ENCODE measurements at places on chromosomes 12 and 14. TPM values are rescaled to one million over a fixed set of nuclear protein-coding genes. Genes with fewer than 3 reads are reported as not detected.

DNA sequence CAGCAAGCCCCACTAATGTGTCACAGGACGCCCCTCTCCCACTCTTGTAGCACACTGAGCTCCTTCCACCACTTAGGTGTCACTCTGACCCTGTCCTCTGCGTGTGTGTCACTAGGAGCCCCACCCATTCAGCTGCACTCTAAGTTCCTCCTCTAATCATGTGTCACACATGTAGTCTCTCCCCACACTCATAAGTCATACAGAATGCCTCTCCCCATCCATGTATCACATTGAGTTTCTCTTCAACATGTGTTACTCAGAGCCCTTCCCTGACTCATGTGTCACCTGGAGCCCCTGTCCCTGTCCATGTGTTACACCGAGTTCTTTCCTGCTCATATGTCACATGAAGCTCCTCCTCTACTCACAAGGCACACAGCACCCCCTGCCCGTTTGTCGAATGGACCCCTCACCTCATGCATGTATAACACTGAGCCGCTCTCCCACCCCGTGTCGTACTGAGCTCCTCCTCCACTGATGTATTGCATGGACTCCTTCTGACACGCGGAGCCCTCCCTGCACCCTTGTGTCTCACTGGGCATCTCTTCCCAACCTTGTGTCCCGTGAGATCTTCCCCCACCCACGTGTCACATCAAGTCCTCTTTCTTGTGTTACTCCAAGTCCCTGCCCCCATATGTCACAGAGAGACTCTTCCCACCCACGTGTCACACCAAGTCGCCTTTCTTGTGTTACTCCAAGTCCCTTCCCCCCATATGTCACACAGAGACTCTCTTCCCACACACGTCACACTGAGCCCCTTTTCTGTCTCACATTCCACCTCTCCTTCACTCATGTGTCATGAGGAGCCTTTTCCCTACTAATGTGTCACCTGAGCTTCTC is 31.0 kb downstream of the RTL1 start:
- no peak overlapping the region for H3K27ac ChIP-seq
- H3K36me3 ChIP-seq: no peaks in the 10 kb centered on the region
- H3K4me3 ChIP-seq: no peak overlapping the region
- DNase-seq: no peak

- H3K27me3 ChIP-seq: no peaks in the 10 kb centered on the region
- no peaks in the 10 kb centered on the region for H3K4me1 ChIP-seq
- no peak for DNase-seq
- H3K36me3 ChIP-seq: no peaks in the 10 kb centered on the region
- H3K4me3 ChIP-seq: no peak overlapping the region
- no peak overlapping the region for H3K27ac ChIP-seq
Measured at GRCh38 chr12:11164384-11164783, 6.6 kb upstream of the SMIM10L1 start.

DNA sequence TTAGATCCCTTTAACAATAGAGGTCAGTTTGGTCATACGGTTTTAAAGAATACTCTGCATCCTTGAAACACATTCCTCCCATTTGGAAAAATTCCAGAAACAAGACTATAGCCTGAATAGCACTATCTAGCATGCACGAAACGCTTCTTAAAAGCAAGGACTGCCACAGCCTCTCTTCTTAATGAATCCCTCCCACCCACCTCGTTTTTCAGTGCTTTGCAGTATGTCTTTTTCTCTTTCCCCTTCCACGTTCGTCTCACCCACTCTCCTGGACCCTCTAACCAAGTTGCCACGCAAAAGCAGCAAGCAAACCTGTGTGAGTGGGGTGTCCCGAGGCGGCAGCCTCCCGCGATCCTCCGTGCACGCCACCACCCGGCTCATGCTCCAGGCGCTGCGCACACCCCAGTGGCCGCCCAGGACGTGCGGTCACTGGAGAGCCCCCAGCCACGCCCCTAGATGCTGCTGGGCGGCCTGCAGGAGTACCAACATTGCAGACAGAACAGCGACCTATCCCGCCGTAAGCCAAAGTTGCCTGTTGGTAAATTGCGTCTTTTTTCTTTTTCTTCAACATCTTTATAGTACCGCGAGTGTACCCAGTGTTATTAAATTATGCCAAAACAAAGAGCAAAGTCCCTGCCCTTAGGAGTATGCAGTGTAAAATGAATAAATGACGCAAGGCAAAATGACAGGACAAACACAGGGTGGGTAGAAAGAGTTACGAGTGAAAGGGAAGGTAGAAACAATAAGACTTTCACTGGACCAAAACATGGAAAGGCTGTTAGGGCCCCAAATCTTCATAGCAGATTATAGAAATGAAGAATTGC is at the start of gene SLC38A4:
Gene SLC38A4, minus strand, starts transcription at position 407 of the 824 bp plus-strand sequence. CDS start 32,926 bp downstream, outside the sequence.
- peak; percentile 4 for DNase-seq
- no peak within 1 kb of the TSS for H3K27ac ChIP-seq
- no peak within 1 kb of the TSS for H3K4me3 ChIP-seq
- no peaks in the 10 kb centered on the region for H3K36me3 ChIP-seq
- no peaks in the 10 kb centered on the region for H3K4me1 ChIP-seq

- H3K4me1 ChIP-seq: peaks cover 8% of the 10 kb centered on the region
- no peaks in the 10 kb centered on the region for H3K27me3 ChIP-seq
- peak; percentile 54 for DNase-seq
- H3K36me3 ChIP-seq: no peaks in the 10 kb centered on the region
Measured at GRCh38 chr14:81400852-81401251, 728 bp upstream of the STON2 start.

DNA sequence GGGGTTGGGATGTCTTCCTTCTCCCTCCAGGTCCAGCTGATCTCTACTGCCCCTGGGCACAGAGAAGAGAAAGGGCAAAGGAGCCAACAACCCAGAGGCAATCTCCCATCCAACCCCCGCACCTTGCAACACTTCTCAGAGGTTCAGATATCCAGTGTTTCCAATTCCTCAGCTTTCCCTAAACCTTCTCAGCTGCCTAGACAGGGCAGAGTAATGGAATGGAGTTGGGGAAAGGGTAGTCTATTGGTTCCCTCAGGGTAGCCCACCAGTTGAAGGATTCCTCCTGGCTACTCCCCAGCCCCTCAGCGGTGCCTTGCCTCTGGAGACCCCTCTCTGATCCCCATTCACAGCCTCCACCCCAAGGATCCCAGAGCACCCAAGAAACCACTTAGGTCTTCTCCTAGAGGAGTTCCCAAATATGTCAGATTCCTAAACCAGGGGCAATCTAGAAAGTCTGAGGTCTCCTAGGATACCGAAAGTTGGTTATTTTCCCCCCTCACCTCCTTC is 537 bp downstream of the NFE2 start:
- H3K4me1 ChIP-seq: peaks cover 13% of the 10 kb centered on the region
- peak overlapping the region; percentile 46 for H3K27ac ChIP-seq
- no peak for DNase-seq
- no peaks in the 10 kb centered on the region for H3K36me3 ChIP-seq

DNA sequence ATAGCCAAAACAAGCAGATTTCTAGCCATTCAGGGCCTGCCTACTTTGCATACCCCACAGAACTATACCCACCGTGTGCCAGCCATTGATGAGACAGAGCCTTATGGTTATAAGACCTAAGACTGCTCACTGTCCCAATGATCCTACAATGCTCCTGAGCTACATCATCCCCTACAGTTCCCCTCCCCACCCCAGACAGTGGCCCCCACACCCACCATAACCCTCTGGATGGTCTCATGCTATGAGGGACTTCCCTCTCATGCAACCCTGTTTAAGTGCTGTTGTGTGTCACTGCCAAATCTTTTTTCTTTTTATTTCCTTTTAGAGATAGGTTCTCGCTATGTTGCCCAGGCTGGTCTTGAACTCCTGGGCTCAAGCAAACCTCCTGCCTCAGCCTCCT is 75.9 kb downstream of the CHST11 start:
- no peaks in the 10 kb centered on the region for H3K4me1 ChIP-seq
- H3K36me3 ChIP-seq: no peaks in the 10 kb centered on the region
- H3K27ac ChIP-seq: no peak overlapping the region

- no peak overlapping the region for H3K27ac ChIP-seq
- H3K4me3 ChIP-seq: no peak overlapping the region
- no peak for DNase-seq
Measured at GRCh38 chr12:48973531-48973930, 2.0 kb upstream of the WNT10B start.

DNA sequence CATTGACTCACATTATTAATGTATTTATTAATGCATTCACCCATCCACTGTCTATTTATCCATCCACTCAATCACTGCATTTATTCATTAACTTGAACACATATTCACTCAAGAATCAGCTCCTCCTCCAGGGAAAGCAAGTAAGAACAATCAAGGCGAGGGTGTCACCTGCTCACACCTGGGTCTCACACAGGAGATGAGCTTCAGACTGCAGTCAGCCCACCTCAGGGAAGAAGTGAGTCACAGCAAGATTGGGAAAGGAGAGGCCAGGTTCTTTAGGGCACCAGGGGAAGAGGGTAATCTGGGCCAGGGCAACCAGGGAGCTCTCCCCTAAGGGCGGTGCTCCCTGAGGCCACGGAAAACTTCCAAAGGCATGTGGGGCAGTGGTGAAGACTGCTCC is 367.3 kb downstream of the BCL11B start:
- no peak overlapping the region for H3K27ac ChIP-seq
- no peak overlapping the region for H3K4me3 ChIP-seq
- no peaks in the 10 kb centered on the region for H3K27me3 ChIP-seq
- no peaks in the 10 kb centered on the region for H3K36me3 ChIP-seq
- no peak for DNase-seq
- H3K4me1 ChIP-seq: peaks cover 13% of the 10 kb centered on the region

DNA sequence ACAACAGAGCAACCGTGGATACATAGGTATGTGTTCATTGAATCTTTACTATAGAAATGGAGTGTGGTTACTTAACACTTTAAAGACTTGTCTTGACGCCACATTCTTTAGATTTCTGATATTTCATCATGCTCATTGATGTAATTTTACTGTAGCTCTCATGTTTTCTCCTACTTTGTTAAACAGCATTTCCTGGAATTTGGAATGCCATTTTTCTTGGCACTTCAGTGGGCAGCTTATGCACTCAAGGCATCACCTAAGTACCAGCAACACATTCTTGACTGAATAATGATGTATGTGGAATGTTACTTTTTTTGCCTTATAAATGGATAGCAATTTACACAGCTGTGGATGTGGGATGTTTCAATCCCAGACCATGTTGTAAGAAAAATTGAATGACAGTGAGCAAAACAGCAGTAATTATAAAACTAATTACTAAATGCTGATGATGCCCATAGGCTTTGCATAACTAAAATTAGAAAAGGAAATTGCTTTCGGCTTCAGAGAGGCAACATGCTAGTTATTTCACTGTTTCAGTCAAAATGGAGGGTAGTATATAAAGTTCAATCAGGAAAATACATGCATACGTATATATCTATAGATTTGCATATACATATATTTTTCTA is 298.5 kb downstream of the NPAS3 start:
- no peak for DNase-seq
- no peak overlapping the region for H3K27ac ChIP-seq
- H3K4me1 ChIP-seq: no peaks in the 10 kb centered on the region
- no peaks in the 10 kb centered on the region for H3K36me3 ChIP-seq

DNA sequence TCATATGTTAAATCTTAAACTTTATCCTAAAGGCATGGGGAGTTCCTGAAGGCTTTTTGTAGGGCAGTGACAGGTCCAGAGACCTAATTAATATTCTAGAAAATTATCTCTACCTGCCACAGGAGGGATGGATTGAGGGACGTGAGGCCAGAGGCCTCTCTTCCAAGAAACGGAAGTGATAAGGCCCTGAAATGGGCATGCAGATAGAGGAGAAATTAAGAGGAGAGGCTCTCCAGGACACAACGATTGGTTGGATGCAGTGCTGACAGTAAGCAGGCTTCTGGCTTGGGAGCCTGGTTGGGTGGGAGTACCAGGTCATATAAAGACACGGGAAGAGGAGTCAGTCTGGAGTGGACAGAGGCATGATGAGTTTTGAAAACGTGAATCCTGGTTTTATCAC is 3.1 kb upstream of the BORCS5 start:
- no peak overlapping the region for H3K27ac ChIP-seq
- peaks cover 14% of the 10 kb centered on the region for H3K4me1 ChIP-seq
- H3K27me3 ChIP-seq: no peaks in the 10 kb centered on the region
- no peak for DNase-seq

- H3K27ac ChIP-seq: peak overlapping the region; percentile 99
- H3K4me3 ChIP-seq: no peak overlapping the region
- no peaks in the 10 kb centered on the region for H3K36me3 ChIP-seq
- no peak for DNase-seq
Measured at GRCh38 chr12:122420471-122421162, 1.9 kb downstream of the CLIP1 start.

DNA sequence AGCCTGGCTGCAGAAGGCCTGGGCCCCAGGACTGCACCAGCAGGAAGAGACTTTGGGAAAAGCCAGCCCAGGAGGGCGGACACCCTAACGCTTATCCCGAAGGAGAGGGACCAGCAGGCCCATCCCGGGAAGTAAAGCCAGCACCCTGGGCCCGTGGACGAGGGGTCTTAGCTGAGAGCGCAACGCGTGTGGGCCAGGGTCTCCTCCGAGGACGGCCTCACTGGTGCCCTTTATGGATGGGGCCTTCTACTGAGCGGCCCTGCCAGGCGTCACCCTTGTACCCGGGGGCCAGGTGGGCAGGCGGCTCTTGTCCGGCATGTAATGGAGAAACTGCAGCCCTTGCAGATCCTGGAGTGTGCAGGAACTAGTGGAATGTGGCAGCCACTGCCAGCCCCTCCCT is 14.1 kb downstream of the TEDC1 start:
- DNase-seq: no peak
- no peak overlapping the region for H3K27ac ChIP-seq
- H3K36me3 ChIP-seq: no peaks in the 10 kb centered on the region
- no peaks in the 10 kb centered on the region for H3K4me1 ChIP-seq
- H3K27me3 ChIP-seq: no peaks in the 10 kb centered on the region

DNA sequence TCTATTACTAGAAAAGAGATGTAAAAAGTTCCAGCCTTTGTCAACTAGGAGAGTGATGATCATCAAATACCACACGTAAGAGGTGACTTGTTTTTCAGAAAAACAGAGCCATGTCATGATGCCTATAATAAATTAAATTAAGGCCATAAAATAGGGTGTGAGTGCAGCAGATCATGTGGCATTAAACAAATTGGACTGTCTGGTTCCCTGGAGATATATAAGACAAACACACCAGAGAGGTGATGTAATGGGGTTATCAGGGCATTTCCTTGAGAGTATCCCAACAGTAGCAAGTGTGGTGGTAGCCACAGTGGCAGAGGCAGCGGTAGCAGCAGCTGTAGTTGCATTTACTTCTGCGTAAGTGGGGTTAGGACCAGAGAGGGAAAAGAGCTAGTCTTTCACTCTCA is 14.6 kb upstream of the GALNT6 start:
- H3K4me3 ChIP-seq: no peak overlapping the region
- H3K27ac ChIP-seq: no peak overlapping the region
- no peaks in the 10 kb centered on the region for H3K4me1 ChIP-seq
- no peaks in the 10 kb centered on the region for H3K36me3 ChIP-seq

BDKRB1 gene
- not detected for total RNA-seq

TMEM117 gene
- total RNA-seq: 32.4 TPM
